ENCODE measurements at places on chromosomes 3 and 15.
A peak's percentile ranks its signal among the peaks of the same experiment; 100 is the strongest.

- ATAC-seq = no peak
Observed at GRCh38 chr15:90790057-90790456, 72.9 kb downstream of the BLM start.

GRCh38 chr15:28961391-28961790, 75.6 kb downstream of the APBA2 start:
- no peak for ATAC-seq

GRCh38 chr3:45861043-45861719, 19.3 kb upstream of the LZTFL1 start:
- no peak for ATAC-seq

DNA sequence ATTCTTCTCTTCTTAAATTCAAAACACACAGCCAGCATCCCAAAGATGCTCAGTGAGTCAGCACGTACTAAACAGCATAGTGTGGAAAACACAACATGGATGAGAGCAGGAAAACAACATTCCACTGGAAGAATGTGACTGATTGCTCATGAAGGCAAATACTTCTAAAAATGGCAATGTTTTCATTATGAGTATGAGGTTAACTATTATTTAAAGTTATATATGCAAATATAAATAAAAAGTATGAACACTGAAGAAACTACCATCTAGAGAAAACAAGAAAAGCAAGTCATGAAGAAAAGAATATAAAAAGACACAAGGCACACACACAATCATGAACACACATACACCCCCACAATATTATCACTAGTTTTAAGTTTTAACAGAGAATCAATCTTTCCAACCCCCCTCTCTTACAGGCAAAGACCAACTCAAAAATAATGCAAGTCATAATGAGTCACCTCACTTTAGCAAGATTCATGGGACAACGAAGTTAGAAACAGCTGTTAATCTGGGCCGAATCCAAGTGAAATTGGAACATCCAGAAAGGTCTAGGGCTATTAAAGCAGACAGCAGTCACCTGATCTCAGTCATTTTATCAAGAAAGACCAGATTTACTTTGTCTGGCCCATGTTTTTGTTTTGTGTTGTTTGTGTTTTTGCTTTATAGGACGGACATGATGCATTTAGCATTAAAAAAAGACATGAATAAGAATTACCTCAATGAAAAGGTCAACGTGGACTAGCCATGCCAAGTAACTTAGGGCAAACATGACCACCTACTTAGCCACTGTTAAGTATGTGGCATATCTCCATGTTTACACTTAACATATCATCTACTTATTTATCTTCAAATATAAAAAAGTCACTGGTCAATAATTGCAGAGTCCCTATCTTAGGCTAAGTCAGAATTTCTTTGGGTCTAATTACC, 18.1 kb downstream of the GBE1 start:
- ATAC-seq = peak; percentile 57

GRCh38 chr15:77571741-77572140, 61.0 kb downstream of the LINGO1 start:
- no peak for ATAC-seq

GRCh38 chr3:81544385-81544784, 217.1 kb downstream of the GBE1 start:
- ATAC-seq = no peak

DNA sequence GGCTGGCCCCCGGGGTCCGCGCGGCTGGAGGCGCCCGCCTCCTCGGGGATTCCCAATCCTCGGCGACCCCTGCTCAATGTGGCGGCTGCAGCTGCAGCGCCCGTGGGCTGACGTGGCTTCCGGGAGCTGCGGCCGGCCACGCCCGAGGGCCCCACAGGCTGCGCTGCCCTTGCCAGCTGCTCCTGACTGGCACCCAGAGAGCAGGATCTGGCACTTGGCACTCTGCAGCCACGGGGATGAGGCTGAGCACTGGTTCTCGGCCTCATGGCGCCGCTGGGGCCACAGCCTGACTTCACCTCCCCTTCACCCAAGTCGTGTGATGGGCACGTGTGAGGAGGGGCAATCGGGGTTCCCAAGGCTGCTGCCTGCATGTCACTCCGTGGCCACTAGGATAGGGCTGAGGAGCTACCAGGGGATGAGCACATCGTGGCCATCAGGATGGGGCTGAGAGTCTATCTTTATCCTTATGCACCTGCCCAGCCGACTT, 267.8 kb upstream of the FRG2C start:
- no peak for ATAC-seq

- no peak for ATAC-seq
Observed at GRCh38 chr15:89395461-89395871, 60.8 kb upstream of the POLG start.

DNA sequence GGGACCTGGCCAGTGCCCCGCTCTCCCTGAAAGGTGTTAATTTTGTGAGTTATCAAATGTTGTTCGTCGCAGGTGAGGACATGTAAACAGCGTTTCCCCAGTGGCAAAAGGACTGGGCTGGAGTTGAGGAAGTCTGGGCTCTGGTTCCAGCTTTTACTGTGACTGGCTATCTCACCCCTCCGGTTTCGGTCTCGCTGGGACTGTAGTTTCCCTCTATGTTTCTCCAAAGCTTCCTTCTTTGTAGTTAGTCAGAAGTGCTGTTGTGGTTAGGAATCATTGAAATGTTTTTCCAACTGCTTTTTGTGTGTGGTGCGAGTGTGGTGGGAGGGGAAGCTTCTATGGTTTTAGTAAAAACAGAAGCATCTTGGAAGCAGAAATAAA, 990 bp upstream of the CLDN1 start:
- no peak for ATAC-seq

- no peak for ATAC-seq
Observed at GRCh38 chr3:70871909-70872656, 559.6 kb upstream of the MDFIC2 start.

DNA sequence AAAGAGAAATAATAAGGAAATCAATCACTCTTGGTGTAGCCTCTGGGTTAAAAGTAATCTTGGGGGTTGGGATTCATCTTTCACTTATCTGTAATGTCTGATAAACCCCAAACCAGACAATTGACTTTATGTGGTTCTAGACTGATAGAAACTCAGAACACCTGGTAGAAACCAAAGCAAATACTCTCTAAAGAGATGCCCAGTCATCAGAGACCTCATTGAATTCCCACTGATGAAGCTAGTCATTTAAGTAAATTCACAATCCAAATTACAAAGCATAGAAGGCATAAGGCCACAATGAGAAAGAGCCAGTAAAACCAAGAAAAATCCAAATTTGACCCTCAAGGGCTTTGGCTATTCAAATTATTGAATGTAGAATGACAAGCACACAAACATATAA, 250.6 kb downstream of the MBNL1 start:
- no peak for ATAC-seq

DNA sequence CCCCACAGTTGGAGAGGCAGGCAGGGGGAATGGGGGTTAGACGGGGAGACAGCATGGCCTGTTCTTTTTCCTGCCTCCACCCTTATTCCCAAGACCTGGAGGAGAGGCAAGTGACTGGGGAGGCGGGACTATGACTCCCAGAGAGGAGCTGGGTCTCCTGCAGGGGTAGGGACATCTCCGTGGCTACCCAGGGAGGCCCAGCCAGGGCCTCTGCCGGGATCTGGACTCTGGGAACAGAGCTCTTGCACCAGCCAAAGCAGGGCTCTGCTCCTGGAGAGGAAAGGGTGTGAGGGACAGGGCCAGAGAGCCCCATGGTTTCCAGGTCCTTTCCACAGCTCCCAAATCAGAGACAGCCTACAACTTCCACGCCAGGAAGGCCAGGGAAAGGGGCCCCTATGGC, 22.8 kb downstream of the CFAP100 start:
- ATAC-seq = peak; percentile 38

DNA sequence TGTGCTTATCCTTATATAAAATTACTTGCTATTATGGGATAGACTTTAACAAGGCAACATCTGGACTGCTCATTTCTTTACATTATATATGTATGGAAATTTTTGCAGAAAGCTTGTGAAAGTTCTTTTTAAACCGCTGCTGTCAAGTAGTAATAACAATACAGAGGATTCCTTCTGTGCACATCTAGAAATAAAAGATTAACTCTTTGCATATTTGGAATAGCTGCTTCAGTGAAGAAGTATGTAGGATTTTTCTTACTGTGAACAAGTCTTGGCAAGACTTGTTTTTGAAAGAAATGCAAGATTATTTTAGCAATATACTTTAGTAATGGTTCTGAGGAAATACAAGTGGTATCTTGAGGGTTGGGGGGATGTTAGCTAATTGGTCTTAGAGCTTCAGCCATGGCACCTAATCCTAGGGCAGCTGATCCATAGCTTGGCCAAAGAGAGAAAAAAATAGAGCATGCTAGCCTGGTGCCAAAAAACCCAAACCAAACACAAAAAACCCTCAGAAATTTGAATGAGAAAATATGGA, 4.3 kb downstream of the PRKCI start:
- no peak for ATAC-seq

GRCh38 chr3:139601191-139601961, 61.8 kb upstream of the RBP1 start:
- no peak for ATAC-seq

DNA sequence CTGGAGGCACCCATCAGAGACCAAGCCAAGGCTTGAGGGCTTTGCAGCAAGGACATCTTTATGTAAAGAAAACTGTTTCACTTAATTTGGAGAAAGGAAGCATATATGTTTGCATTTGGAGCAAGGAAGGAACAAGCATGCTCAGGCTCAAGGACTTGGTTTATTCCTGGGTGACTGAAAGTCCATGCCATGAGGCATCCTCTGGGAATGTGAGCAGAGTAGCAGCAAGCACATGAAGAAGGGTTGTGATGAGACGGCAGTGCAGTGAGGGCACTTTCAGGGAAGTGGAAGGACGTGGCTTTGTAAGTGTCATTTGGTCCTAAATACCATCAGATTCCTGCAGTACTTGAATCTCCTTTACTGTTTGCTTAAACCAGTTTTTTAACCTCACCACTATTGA, 26.8 kb downstream of the POLG start:
- no peak for ATAC-seq

DNA sequence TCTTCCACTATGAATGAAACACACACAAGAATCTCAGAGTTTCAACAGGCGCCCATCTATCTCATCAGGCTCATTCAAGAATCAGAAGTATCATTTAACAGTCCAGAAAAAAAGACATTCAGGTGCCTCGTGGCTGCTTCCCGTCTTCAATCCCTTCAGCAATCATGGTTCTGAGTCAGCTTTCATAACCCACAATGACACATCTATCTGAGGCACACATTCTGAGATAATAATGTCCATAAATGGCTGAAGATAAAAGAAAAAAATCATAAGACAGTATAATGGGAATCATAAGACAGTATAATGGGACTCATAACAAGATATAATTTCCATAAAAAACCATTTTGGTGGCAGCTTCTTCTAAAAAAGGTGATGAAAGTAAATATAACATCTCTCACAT, 52.4 kb downstream of the TNIK start:
- no peak for ATAC-seq

GRCh38 chr3:171186817-171187500, 160.4 kb upstream of the SLC2A2 start:
- ATAC-seq = no peak

- peak; percentile 98 for ATAC-seq
Observed at GRCh38 chr3:158672215-158673176, at the start of gene LXN. TSS of gene LXN (minus strand) at chr3:158672648. CDS start at chr3:158672478, 170 bp downstream.

GRCh38 chr15:61936528-61937195, 123.6 kb downstream of the VPS13C start:
- no peak for ATAC-seq

DNA sequence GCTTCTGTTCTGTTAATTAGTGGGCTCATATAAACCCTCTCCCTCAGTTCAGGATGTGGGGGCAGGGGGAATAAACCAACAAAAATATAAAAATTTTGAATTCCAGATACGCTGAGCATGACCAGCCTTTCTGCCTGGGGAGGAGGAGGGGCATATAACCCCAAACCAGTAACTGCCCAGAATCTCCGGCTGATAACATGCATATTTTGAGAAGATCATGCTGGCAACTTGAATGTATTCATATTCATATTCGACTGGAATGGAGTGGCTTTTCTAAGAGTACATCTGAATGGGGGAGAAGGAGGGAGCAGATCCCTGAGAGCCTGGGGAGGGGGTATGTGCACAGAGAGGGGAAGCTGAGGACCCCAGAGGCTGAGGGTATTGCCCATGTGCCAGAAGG, 54.5 kb upstream of the LCTL start:
- ATAC-seq = no peak

DNA sequence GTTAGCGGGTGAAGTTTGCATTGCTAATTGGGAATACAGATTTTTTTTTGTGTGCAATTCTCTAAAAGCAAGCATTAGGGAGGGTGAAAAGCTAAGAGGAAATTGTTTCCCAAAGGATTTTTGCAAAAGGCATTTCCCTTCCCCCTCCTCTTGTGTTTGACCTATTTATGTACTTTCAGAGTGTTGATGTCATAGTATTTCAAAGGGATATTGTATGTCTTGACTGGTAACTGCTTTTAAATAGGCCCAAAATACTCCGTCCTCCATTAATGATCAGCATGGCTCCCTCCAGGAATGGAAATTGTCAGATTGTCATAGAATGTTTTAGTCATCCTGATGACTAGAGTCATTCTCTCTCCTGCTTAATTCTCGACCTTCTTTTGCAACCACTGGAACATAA, 32.4 kb downstream of the TRIM71 start:
- no peak for ATAC-seq

- ATAC-seq = peak; percentile 96
Observed at GRCh38 chr15:70863450-70864218, 9.7 kb upstream of the LARP6 start.

- peak; percentile 49 for ATAC-seq
Observed at GRCh38 chr15:88450125-88450798, 16.9 kb downstream of the MRPL46 start.

- ATAC-seq = no peak
Observed at GRCh38 chr3:25367025-25367424, 61.0 kb upstream of the RARB start.

GRCh38 chr15:90078965-90079364, 23.3 kb downstream of the IDH2 start:
- no peak for ATAC-seq

GRCh38 chr3:154427685-154428285, 2.2 kb downstream of the GPR149 start:
- peak; percentile 58 for ATAC-seq

- no peak for ATAC-seq
Observed at GRCh38 chr3:174681784-174682183, 177.3 kb upstream of the NAALADL2 start.

- peak; percentile 57 for ATAC-seq
Observed at GRCh38 chr15:60062826-60063225, 58.7 kb downstream of the FOXB1 start.

DNA sequence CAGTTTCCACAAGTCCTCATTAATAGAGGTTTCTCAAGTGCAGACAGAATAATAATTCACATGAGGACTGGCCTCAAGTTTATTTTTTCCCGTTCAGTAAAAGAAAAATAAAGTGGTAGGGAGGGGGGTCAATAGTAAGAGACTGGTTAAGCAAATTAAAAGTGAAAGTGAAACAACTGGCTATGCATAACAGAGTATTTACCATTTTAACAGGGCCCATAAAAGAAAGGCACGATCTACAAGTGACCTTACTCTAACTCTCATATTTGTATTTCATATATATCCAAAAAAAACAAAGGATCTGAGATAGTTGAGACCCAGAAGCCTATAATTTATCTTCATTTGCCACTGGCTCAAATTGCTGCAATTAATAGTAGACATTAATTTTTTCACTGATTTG, 686.3 kb downstream of the NTRK3 start:
- no peak for ATAC-seq

GRCh38 chr15:78634210-78635145, 6.5 kb downstream of the CHRNB4 start:
- peak; percentile 16 for ATAC-seq

GRCh38 chr3:74409066-74409465, 205.4 kb downstream of the CNTN3 start:
- ATAC-seq = no peak

All from motor neuron (in vitro differentiated cells).